ENCODE measurements at places on chromosomes 3 and 15. TPM values are rescaled to one million over a fixed set of nuclear protein-coding genes. Genes with fewer than 3 reads are reported as not detected.

DNA sequence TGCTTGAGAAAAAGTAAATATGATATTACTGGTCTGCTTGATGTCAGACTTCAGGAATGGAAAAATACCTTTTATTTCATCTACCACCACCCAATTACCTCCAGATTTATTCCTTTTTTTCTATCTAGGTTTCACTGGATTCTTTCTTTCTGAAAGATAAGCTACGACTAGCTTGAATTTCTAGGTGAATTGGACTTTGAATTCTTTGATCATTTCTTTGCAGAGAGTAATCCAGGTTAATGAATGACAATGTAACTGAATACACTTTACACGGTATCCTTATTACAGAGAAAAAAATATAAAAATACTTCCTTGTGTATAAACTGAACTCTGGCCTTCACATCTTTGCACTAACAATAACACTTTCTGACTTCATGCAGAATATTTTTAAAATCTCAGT lies 59.5 kb upstream of the TRPC1 start:
- no peak for DNase-seq

- no peak for DNase-seq
Observed at GRCh38 chr3:33035596-33035995, 61.4 kb downstream of the GLB1 start.

EXD1 gene
- total RNA-seq: not detected

TRIM59 gene
- 10.1 TPM for total RNA-seq

GRCh38 chr15:97995881-97996603 lies 35.5 kb downstream of the ARRDC4 start:
- DNase-seq: no peak

TMIE gene
- total RNA-seq: 5.4 TPM

RFX7 gene
- total RNA-seq: 33.4 TPM
